Activated CD4-positive, alpha-beta T cell treated with anti-CD3 and anti-CD28 coated beads, Interleukin-2, Interleukin-4, amounts not matched to agents 100 ng/mL and 50 ng/mL, durations not matched to agents 16 hours and 8 hours (primary cell): ENCODE measurements at places on chromosomes 5 and 9.

DNA sequence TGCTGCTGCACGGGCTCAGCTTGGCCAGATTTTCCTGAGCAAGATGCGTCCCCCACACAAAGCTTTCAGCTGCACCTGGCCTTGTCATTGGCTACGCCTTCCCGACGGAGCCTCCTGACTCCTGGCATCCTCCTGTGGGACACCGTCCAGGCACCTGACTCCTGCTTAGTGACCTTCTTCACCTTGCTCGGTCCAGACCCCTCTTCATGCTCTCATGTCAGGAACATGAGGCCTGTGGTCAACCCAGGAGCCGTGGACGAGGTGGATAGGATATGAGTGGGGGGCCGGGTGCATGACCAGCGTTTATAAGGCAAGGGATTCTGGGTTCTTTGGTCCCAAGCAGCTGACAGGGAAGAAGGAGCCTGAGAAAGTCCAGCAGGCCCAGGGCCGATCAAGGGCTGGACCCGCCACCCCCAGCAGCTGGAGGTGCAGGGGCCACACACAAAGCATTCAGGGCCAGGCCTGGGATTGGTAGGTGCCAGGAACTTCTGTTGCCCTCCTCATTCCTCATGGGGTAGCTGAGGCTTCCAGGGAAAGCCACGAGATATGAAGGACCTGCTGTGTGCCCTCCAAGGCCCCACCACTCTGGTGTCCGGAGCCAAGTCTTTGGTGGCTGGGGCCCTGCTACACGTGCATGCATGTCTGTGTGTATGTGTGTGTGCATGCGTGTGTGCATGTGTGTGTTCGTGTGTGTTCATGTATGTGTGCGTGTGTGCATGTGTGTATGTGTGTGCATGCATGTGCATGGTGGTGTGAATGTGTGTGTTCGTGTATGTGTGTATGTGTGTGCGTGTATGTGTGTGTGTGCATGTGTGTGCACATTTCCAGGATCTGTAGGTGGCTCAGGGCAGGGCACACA is 34.9 kb downstream of the SLC6A3 start:
- no peak for DNase-seq

- no peak for DNase-seq
Observed at GRCh38 chr9:99445371-99445891, 223.3 kb downstream of the SEC61B start.

DNA sequence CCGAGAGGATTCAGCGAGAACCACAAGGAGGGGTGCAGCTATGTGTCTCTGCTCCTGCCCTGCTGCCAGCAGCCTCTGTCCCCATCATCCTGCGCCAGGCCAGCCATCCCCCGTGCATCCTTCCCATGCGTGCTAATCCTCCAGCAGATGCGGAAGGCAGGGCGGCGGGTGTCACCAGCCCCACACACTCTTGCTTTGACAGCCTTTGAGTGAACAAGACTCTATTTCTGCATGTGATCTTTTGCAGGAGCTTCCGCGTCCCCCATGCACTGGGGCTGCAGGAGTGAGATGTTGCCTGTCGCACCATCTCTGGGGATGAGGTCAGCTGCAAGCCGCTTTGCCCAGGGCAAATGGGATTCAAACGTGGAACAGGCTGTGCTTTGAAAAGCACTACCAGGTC is 58.0 kb upstream of the OLFM1 start:
- DNase-seq = no peak

- no peak for DNase-seq
Observed at GRCh38 chr9:116133163-116133562, 20.4 kb upstream of the PAPPA start.

DNA sequence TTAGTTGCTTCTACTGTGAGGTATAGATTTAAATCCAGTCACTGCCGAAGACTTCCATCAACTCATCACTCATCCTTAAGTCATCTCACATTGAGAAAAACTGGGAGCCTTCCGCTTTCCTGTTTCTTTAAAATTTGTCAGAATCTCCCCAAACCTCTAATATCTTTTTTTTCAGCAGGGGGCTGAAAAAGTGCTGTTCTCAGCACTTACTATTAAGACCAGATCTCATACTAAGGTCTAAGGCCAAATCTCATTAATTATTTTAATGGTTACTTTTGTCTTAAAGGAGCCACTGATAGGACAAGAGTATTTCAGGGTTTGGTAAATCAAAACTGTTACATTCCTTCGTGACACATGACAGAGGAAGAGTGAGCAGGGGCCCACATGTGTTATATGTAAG is 134.6 kb upstream of the PRSS3 start:
- DNase-seq = no peak

- DNase-seq = no peak
Observed at GRCh38 chr9:27351438-27351837, 54.5 kb upstream of the EQTN start.

- DNase-seq = no peak
Observed at GRCh38 chr5:179262126-179262920, 82.9 kb downstream of the ADAMTS2 start.

DNA sequence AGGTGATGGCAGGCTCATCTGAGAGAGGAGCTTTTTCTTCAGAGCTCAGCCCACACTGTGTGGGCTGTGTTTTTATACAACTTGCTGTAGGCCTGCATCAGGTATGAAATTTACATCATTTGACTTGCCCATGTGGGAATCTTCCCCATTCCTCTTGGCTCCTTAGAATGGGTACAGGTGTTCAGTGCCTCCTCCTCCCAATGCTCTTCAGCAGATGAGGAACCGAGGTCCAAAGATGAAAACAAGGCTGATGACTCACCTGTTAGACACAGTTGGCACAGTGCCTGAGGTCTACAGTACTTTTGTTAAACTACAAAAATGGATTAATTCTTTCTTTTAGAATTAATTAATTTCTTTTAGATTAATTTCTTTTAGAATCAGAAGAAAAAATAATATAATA is 20.8 kb downstream of the PAPPA start:
- DNase-seq = no peak

DNA sequence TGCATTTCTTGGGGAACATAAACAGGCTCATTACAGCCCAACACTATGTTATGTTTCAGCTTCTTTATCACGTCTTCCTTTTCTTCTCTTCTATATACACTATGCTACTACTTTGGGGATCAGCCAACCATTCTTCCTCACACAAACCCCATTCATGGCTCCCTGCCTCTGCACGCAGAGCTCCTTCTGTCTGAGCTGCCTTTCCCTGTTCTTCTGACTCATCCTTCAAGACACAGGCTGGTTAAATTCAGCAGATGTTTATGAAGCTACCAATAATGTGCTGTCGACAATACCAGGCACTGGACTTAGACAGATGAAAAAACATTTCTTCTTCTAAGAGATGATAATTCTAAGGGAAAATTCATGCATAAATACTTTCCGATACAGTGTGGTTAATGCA is 102.5 kb upstream of the TXNDC8 start:
- DNase-seq = no peak

- no peak for DNase-seq
Observed at GRCh38 chr5:156182174-156182967, 144.6 kb upstream of the SGCD start.

- DNase-seq = peak; percentile 30
Observed at GRCh38 chr9:100098046-100098886, 534 bp downstream of the ERP44 start.

GRCh38 chr9:12739014-12739652 is 35.7 kb upstream of the LURAP1L start:
- DNase-seq = no peak

GRCh38 chr9:124010303-124010664 is 1.3 kb upstream of the LHX2 start:
- no peak for DNase-seq

DNA sequence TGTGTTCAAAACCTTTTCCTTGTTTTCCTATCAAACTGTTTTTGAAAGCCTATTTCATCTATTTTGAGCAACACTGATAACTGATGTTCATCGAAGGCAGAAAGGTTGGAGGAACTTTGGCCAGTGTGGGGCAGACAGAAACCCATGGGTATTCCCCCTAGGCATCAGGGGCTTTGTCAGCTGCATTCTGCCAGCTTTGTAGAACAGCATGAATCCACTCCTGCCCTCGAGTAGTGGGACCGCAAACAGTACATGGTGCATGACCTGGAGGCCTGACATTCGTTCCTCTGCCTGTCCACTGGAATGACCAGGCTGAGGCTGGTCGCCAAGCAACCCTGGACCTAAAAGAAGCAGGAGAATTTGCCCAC is 22.7 kb downstream of the ARHGAP26 start:
- DNase-seq = no peak

- DNase-seq = no peak
Observed at GRCh38 chr5:178413988-178414387, 176.2 kb downstream of the COL23A1 start.

DNA sequence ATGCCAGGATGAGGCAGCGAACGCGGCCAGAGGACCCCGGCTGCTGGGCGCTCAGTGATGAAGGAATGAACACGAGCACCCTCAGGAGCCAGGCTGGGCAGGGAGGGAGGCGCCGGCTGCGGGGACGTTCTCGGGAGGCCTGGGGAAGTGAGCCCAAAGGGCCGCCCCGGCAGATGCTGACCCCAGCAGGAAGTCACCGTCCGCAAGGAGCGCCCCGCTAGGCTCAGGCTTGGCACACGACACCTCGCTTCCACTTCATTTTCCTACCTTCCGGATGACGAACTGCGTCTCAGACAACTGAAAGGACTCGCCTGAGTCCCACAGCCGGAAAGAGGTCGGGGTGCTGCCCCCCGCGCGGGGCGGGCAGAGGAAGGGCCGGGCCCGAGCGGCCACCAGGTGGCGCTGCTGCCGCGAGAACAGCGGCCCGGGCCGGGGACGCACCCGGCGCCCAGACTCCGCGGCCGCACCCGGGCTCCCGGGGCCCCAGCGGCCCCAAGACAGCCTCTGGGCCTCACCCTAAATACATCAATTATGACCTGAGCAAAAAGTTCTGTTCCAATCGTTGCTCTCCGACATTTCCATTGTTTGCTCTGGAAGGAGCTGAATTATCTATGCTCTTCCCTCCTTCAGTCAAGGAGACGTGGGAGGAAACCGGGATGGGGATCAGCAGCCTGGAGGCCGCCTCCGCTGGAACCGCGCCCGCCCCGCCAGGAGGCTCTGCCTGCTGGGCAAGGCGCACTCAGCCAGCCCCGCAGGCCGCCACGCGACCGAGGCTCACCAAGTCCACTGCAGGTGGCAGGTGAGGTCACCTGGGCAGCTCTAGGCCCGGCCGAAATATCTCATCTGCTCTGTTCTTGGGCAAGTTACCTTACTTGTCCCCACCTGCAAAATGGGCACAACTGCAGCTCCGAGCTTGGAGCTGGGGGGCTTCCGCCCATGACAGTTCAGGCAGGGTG is 107.0 kb downstream of the ZNF354C start:
- DNase-seq = peak; percentile 40

- DNase-seq = no peak
Observed at GRCh38 chr9:75139201-75139600, 50.9 kb downstream of the OSTF1 start.

GRCh38 chr9:80231318-80232236 is 659.8 kb downstream of the TLE4 start:
- DNase-seq = no peak

- peak; percentile 93 for DNase-seq
Observed at GRCh38 chr9:2055203-2055658, 40.1 kb downstream of the SMARCA2 start.

GRCh38 chr9:82679472-82679871 is 383.5 kb downstream of the RASEF start:
- DNase-seq = no peak

DNA sequence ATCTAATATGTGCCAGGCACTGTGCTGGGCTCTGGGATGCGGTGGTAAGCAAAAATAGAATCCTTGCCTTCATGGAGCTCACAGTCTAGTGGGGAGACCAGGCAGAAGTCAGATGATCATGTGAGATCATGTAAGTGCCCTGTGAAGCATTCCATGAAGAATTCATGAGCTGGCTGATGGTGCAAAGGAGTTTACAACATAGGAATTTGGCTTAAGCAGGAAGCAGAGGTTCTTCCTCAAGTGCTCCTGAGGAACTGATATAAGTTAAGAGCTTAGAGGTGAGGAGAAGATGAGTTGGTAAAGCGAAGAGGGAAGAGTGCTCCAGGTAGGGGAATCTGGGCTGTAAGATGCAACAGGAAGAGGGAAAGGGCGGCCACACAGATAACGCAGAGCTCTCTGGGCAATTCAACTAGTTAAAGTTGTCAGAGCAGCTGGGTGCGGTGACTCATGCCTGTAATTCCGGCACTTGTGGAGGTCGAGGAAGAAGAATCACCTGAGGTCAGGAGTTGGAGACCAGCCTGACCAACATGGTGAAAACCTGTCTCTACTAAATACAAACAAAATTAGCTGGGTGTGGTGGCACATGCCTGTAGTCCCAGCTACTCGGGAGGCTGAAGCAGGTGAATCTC is 78.5 kb upstream of the SPATA31D4 start:
- DNase-seq = no peak

- DNase-seq = no peak
Observed at GRCh38 chr9:95486318-95486717, 30.5 kb downstream of the PTCH1 start.

DNA sequence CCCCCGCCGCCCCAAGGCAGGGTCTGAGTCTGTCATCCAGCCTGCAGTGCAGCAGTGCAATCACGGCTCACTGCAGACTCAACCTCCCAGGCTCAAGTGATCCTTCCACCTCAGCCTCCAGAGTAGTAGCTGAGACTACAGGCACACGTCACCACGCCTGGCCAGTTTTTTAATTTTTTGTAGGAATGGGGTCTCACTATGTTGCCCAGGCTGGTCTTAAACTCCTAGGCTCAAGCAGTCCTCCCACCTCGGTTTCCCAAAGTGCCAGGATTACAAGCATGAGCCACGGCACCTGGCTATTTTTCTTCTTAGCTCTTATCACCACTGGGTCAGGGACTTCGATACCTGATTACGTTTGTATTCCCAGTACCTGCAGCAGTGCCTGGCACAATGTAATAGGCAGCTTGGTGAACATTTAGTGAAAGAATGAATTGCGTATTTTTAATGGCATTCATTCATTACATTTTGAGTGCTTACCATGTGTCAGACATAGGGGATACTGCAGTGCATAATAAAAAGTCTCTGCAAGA is 10.3 kb downstream of the LARP1 start:
- no peak for DNase-seq

DNA sequence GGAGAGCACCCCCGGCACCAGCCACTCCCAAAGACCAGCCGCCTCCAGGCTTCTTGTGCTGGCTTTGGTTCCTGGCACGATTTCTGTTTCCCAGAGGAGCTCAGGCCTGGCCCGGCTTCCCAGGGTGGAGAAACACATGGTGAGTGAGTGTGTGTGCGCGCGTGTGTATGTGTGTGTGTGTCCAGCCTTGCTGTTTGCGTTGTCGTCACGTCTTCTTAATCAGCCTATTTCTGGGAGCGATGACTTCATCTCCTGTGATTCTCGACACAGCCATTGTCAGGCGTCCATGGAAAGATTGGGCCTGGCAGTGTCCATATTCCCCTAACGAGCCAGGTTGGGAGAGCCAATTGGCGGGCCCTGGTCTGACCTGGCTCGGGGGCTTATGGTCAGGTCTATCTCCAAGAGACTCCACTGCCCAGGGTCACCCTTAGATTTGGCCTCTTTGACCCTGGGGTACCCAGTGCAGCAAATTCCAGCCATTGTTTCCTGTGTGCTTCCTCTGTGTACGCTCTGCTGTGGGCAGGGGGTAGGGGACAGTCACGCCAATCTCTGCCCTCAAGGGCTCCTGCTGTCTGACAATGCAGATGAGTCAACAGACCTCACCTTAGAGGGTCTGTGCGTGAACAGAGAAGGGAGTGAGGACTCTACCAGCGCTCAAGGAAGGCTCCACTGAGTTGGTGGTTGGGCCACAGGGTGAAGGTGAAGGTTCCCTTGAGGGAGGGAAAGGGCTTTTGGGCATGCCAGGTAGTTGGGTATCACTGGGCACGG is 73.8 kb downstream of the DAB2IP start:
- no peak for DNase-seq

GRCh38 chr9:104027295-104027694 is 66.8 kb upstream of the SMC2 start:
- no peak for DNase-seq
